ENCODE measurements at places on chromosomes 4 and X.

DNA sequence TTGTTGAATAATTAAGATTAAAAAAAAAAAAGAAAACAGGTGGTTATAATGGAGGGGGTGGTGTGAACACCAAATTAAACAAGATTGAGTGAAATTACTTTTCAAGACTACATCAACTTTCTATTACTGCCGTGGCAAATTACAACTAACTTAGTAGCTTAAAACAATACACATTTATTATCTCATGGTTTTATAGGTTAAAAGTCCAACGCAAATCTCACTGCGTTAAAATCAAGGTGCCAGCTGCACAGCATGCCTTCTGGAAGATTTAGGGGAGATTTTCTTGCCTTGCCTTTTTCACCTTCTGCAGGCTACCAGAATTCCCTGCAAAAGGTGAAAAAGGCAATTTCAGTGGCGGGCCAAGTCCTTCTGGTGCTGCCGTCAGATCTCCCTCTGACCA lies 58.5 kb downstream of the ATXN3L start:
- no peak for DNase-seq

- DNase-seq = no peak
These were observed 42.8 kb upstream of the FGF16 start for GRCh38 chrX:77404419-77404818.

GRCh38 chr4:17480210-17480927 lies 31.5 kb downstream of the QDPR start:
- DNase-seq = no peak

- peak; percentile 16 for DNase-seq
These were observed 61.0 kb downstream of the HPRT1 start for GRCh38 chrX:134520860-134521390.

DNA sequence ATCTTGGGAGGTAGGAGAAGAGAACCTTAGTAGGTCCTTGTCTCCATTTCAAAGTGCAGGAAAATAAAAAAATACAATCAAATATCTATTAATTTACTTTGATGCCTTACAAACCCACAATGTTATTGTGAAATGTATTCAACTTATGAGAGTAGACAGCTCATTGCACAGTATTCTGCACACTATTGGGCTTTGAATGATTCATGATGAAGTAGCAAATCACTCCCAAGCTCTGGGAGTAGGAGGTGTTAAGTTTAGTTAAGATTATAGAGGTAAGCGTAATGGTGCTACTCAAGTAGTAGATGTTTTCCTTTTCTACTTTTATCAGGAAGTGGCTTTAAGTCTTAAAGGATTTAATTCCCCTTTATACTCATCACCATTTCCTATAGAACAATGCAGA lies 32.8 kb upstream of the TMPRSS11A start:
- DNase-seq = no peak

DNA sequence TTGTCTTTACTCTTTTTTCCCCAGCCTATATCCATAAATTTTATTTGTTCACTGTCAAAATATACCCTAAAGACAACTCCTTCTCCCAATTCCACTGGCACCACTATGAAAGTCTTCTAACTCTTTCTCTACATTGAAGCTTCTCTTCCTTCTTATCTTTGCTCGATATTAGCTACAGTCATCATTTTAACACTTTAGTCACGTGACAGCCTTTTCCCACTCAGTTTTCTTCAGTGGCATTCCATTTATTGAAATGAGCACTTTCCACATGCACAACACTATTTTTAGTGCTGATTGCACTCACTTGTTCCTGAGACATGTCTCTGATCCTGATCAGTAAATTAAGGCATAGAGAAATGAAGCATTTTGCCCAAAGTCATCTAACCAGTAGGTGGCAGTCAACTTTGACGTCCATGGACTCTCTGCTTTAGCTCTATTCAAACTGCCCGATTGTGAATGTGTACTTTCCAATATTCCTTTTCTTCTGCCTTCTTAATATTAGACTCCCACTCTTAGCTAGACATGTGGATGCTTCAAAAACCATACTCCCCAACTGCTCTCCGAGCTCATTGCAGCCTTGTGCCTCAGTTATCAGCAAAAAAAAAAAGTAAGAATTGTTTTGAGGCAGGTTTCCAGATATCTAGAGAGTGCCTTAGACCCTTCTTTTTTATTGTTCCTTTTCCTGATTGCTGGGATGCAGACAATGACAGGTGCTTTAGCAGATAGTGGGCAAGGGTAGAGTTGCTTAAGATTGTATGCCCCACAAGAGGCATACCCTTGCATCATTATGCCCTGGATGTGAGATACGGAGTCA lies 394.4 kb upstream of the ADGRL3 start:
- peak; percentile 32 for DNase-seq

DNA sequence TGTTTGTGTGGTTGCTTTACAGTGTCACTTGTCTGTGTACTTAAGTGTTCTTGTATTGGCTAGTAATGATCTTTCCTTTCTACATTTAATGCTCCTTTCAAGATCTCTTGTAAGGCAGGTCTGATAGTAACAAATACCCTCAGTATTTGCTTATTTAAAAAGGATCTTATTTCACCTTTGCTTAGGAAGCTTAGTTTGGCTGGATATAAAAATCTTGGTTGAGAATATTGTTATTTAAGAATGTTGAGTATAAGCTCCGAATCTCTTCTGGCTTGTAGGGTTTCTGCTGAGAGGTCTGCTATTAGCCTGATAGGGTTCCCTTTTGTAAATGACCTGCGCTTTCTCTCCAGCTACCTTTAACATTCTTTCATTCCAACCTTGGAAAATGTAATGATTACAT lies 35.7 kb downstream of the LCORL start:
- no peak for DNase-seq

DNA sequence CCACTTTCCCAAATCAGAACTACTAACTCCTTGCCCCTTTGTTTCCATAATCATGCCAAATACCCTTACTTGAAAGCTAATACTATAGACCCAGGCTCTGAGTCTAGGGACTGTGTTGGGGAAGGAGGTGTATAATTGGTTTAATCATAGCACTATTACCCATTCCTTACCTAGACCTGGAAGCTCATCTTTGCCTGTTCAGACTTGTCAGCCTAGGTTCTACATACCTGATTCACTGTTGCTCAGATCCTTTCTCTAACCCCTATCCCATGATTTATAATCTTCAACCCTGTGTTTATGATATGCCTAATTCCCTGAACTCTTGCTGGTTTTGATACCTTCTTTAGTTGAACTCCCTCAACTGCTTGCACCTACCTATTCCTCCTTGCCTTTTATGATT lies 123.1 kb upstream of the GRIA3 start:
- DNase-seq = no peak

DNA sequence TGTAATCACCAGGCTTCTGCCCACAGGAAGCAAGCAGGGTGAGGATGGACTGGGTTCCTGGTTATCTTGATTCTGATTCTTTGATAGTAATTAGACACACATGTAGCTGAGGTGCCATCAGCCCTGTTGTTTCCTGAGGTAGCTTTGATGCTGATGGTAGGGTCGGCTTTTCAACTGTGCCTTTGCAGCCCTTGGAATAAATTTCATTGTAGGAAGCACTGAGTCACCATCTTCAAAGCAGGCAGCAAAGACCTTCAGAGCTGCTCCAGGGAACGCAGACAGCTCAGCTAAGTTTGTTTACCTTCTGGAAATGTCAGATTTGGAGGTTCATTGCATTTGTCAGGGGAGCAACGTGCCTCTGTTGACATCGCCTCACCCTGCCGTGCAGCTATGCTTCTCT lies 135.4 kb downstream of the ASMT start:
- no peak for DNase-seq

GRCh38 chr4:56181140-56181953 lies 205.9 kb downstream of the AASDH start:
- peak; percentile 26 for DNase-seq

Measured in AML-193 (cell line).